ENCODE measurements at places on chromosomes 5 and 9. TPM values are rescaled to one million over a fixed set of nuclear protein-coding genes. Genes with fewer than 3 reads are reported as not detected.

DNA sequence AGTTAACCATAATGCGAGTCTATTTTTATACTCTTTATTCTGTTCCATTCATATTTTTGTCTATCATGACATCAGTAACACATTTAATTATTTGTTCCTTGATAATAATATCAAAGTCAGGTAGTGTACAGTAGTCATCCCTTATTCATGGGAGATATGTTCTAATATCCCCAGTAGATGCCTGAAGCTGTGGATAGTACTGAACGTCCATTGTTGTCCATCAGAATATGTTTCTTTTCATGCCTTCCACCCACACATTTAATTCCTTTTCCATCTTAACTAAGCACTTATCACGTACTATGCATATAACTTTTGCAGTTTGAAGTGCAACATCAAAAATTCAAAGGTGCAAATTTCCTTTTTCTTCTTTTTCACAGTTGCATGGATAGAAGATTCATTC, 53.6 kb downstream of the FER start:
- no peak overlapping the region for H3K4me3 ChIP-seq
- no peaks in the 10 kb centered on the region for H3K36me3 ChIP-seq
- H3K27me3 ChIP-seq: no peaks in the 10 kb centered on the region

DNA sequence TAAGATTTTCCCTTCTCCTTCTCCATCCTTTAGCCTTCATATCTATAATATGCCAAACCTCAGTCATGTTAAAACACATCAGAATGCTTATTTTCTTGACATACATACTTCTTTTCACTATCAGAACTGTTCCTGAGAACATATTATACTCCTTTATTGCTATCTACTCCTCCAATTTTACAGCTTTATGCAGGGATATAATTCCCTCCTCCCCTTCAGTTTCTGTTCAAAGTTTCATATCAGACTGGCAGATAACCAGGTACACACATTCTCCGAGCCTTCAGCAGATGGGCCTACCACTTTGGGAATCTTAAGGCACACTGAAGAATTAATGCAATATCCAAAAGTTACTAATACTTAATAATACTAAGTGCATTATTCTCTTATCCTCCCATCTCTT, 29.1 kb downstream of the FAM169A start:
- H3K27me3 ChIP-seq: no peaks in the 10 kb centered on the region
- no peak overlapping the region for H3K4me3 ChIP-seq
- H3K4me1 ChIP-seq: no peaks in the 10 kb centered on the region
- DNase-seq: no peak
- no peaks in the 10 kb centered on the region for H3K36me3 ChIP-seq

GRCh38 chr5:131252824-131253171, 11.1 kb upstream of the CDC42SE2 start:
- H3K4me3 ChIP-seq: no peak overlapping the region
- DNase-seq: peak; percentile 70
- no peaks in the 10 kb centered on the region for H3K36me3 ChIP-seq
- no peak overlapping the region for H3K27ac ChIP-seq

DNA sequence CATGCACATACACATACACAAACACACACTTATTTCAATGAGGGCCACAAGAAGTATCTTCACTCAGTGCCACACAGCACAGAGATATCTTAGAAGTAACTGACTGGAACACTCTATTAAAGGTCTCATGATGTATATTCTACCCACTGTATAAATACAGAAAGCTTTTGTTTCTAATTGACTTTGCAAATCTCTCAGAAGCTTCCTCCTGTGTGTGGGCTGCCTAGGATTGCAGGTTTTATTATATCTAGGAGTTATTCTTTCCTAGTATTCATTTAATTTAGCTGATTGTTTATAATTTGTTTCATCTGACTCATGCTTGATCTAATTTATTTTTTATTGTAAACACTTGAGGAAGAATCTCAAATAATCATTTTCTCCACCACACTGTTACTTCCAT, 262.4 kb upstream of the ACTBL2 start:
- no peaks in the 10 kb centered on the region for H3K4me1 ChIP-seq
- H3K36me3 ChIP-seq: no peaks in the 10 kb centered on the region
- no peak for DNase-seq
- H3K27ac ChIP-seq: no peak overlapping the region

Gene DBH
- 0.01 TPM for polyA plus RNA-seq

- H3K4me3 ChIP-seq: no peak overlapping the region
- H3K36me3 ChIP-seq: no peaks in the 10 kb centered on the region
- H3K27me3 ChIP-seq: no peaks in the 10 kb centered on the region
- H3K4me1 ChIP-seq: peaks cover 38% of the 10 kb centered on the region
- H3K27ac ChIP-seq: no peak overlapping the region
Measured at GRCh38 chr9:108476574-108476973, 379.2 kb downstream of the ACTL7B start.

Gene KIAA1958
- polyA plus RNA-seq: 1.7 TPM

Gene GMCL2
- polyA plus RNA-seq: 0.01 TPM

DNA sequence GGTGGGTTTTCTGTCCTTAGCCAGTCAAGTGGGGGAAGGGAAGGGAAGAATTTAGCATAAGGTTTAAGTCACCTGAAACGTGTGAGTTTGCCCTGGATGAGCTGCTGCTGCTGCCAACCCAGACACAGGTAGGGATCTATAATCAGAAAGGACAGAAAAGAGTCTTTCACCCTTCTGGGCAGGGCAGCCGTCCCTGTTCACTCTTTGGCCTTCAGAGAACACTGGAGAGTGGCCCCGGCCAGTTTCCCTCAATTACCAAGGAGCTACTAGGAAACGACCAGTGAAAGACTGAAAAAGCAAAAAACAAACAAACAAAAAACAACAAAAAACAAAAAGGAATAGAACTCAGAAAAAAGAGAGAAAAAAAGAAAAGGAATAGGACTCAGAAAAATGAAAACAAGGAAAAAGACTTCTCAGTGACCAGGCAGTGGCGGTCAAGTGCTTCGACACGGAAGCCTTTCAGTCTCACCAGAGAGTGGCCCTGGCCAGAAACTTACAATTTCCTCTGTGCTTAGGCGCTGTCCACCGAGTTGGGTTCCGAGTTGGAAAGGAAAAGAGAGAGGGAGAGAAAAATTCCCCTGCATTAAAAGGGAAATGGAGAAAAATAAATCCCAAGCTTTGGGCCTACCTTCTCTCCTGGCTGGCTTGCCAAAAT, 2.5 kb upstream of the GM2A start:
- no peaks in the 10 kb centered on the region for H3K36me3 ChIP-seq
- no peak for DNase-seq
- no peak overlapping the region for H3K27ac ChIP-seq
- H3K27me3 ChIP-seq: no peaks in the 10 kb centered on the region
- no peak overlapping the region for H3K4me3 ChIP-seq

DNA sequence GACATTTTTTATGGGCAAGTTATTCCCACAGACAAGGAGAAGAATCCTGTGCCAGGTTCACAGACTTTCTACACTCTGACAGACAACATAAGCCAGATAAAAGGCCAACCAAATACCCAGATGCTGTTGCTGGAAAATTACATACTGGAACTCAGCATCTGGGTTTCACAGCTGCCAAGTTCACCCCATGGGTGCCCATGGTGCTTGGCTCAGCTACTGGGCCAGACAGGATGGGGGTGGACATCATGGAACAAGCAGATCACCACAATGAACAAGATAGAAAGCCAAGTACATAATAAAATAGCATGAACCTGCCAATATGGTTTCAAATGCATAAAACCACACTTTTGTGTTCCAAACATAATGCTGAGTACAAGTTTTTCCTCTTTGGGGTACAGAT, 999.8 kb downstream of the NR2F1-AS1 start:
- H3K4me3 ChIP-seq: no peak overlapping the region
- DNase-seq: no peak
- H3K27me3 ChIP-seq: no peaks in the 10 kb centered on the region
- no peaks in the 10 kb centered on the region for H3K4me1 ChIP-seq
- no peaks in the 10 kb centered on the region for H3K36me3 ChIP-seq
- H3K27ac ChIP-seq: no peak overlapping the region

GRCh38 chr5:87048156-87048555, 219.5 kb upstream of the RASA1 start:
- H3K27me3 ChIP-seq: no peaks in the 10 kb centered on the region
- no peaks in the 10 kb centered on the region for H3K4me1 ChIP-seq
- H3K4me3 ChIP-seq: no peak overlapping the region
- DNase-seq: no peak

DNA sequence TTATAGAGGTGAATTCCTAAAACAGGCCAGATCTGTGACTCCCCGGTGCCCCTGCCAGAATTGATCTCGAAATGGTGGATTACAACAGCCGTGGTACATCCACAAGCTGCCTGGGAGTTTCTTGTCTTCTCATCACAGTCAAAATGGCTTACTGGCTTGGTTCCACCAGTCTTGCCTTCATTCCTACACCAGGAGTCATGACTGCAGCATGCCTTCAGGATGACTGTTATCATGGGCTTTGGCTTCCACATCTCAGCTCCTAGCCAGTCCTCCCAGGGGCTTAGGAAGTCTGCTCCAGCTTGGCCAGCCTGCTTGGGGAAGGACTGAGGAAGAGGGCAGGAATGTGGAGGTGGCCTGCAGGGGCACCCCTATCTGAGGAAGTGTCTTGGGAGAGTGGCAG, 132.9 kb upstream of the NR3C1 start:
- H3K27me3 ChIP-seq: no peaks in the 10 kb centered on the region
- no peak overlapping the region for H3K27ac ChIP-seq
- no peak for DNase-seq
- no peaks in the 10 kb centered on the region for H3K36me3 ChIP-seq
- no peak overlapping the region for H3K4me3 ChIP-seq

DNA sequence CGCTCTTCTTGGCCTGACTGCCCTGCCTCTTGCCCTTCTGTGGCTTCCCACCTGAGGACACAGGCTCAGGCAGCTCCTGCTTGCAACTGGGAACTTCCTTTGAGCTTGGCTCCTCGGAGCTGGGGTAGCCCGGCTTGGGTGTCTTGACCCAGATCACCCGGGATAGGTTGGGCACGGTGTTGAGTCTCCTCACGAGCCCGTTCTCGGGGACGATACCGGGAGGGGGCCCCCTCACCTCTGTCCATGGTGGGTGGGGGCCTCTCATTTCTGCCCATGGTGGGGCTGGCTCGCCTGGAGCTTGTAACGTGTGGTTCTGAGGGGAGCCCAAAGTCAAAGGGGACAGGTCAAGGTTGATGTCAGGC, 7.8 kb upstream of the DDX41 start:
- H3K4me1 ChIP-seq: no peaks in the 10 kb centered on the region
- no peak overlapping the region for H3K27ac ChIP-seq
- peak; percentile 65 for DNase-seq
- H3K36me3 ChIP-seq: peaks cover 72% of the 10 kb centered on the region
- H3K27me3 ChIP-seq: no peaks in the 10 kb centered on the region

Gene GLRA1
- polyA plus RNA-seq: not detected

Gene CHSY3
- polyA plus RNA-seq: not detected

- H3K27me3 ChIP-seq: no peaks in the 10 kb centered on the region
- no peak overlapping the region for H3K4me3 ChIP-seq
- peaks cover 33% of the 10 kb centered on the region for H3K4me1 ChIP-seq
Measured at GRCh38 chr5:72597456-72597948, 90.3 kb upstream of the ZNF366 start.

DNA sequence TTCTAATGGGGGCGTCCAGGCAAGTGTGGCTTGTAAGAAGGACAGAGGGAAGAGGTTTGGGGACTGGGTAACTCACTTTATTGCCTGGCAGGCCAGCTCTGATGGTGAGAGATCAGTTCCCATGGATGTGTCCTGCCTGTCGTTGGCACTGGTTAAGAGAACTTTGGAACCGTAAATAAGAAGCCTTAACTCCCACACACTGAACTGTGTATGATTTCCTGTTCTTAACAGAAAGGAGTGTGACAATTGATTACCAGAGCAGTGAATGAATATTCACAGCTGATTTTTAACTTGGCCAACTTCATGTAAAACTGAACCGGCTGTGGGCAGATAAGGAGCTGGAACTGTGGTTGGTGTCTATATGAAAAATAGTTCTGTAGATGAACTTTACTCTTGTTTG, 63.2 kb downstream of the MEGF10 start:
- no peaks in the 10 kb centered on the region for H3K27me3 ChIP-seq
- no peak overlapping the region for H3K27ac ChIP-seq
- no peaks in the 10 kb centered on the region for H3K4me1 ChIP-seq
- no peaks in the 10 kb centered on the region for H3K36me3 ChIP-seq

DNA sequence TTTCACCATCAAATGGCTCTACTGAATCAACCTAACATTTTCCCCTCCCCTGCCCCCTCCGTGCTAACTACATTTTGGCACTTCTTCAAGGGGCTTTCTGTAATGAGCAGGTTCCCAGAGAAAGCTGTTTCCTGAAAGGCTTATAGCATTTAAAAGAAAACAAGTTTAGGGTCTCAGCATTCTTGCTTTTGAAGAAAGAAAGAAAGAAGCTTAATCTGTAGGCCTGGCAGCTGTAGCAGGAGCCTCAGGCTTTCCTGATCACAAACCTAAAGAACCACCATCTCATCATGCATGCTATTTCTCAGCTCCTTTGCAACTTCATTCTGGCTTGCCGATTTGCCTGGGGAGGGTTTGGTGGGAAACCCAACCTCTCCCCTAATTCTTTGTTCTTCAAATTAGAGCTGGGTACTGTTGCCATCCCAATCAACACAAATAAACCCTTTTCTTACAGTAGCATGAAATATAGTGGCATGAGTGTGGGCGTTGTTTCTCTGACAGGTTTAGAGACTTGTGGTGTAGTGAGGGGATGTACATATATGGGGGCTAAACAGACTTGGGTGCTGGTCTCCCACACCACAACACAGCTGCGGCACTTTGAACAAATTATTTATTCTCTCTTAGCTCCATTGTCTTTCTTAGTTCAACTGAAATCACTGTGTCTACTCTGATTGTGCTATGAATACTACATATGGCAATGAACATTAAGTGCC, 160.5 kb upstream of the TNC start:
- no peak overlapping the region for H3K4me3 ChIP-seq
- H3K36me3 ChIP-seq: no peaks in the 10 kb centered on the region
- H3K4me1 ChIP-seq: no peaks in the 10 kb centered on the region

GRCh38 chr5:172754596-172755356, 16.2 kb downstream of the DUSP1 start:
- peaks cover 15% of the 10 kb centered on the region for H3K4me1 ChIP-seq
- no peaks in the 10 kb centered on the region for H3K36me3 ChIP-seq
- DNase-seq: peak; percentile 21
- H3K27ac ChIP-seq: no peak overlapping the region
- no peak overlapping the region for H3K4me3 ChIP-seq
- H3K27me3 ChIP-seq: no peaks in the 10 kb centered on the region

Gene SLC25A2
- polyA plus RNA-seq: not detected

DNA sequence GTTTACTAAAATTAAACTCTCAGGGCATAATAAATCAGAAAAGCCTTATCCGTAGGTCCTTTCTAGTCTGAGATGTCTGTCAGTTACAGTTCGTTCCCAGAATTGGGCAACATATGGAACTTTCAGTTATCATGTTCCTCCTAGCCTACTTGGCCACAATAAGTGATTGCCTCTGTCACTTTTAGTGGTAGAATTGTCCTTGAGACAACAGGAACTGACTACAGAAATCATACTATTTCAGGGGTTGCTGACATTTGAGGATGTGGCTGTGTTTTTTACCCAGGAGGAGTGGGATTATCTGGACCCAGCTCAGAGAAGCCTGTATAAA, 956 bp downstream of the ZNF189 start:
- H3K4me3 ChIP-seq: peak overlapping the region; percentile 57
- peaks cover 48% of the 10 kb centered on the region for H3K36me3 ChIP-seq
- no peaks in the 10 kb centered on the region for H3K27me3 ChIP-seq
- peaks cover 45% of the 10 kb centered on the region for H3K4me1 ChIP-seq
- H3K27ac ChIP-seq: peak overlapping the region; percentile 88
